NCI-H1694 treated with DMSO at 0.1 percent for 48 hours (cell line): ENCODE measurements at places on chromosomes 3 and 15.

- no peak for DNase-seq
These were observed 33.6 kb downstream of the AKAP13 start for GRCh38 chr15:85414037-85414436.

- no peak for DNase-seq
These were observed 502.6 kb downstream of the SQOR start for GRCh38 chr15:46137443-46137842.

GRCh38 chr3:123833398-123833785 is 50.7 kb downstream of the MYLK start:
- DNase-seq, result no peak

DNA sequence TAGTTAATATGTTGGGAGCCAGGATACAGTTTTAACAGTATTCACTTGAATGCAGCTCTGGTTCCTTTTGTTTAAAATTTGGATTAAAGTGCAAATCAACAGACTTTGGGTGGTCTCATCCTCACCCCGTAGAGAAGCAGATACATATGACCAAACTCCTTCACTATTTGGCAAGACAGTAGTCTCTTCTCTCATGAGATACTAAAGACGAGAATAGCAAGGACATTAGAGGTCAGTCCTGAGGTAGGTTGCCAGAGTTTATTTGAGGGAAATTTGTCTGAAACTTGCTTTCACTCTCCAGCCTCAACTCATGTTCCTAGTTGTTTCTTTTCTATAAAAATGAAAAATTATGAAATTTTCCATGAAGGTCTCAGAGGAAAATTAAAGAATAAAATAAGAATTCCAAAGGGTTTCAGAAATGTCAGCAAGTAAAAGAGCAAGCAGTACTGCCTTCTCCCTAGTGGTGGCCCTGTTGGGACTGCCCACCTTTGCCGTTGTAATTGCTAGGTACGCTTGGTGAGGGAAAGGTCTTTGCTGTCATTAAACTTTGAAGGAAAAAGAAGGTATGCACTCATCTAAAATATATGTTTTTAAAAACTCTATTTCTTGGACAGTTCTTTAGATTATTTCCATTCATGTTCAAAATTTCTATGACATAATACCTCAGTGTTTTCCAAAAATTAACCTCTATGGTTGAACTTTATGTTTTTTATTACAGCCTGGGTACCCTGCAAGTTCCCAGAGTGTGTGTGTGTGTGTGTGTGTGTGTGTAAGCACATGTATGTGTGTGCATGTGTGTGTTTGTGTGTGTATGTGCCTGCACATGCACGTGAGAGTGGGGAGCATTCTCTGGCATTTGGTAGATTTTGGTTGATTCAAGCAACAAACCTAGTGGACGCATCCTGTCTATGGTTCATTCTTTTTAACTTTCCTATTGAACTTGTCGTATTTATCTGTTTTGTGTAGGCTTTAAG is 111.4 kb downstream of the CMSS1 start:
- DNase-seq, result no peak

DNA sequence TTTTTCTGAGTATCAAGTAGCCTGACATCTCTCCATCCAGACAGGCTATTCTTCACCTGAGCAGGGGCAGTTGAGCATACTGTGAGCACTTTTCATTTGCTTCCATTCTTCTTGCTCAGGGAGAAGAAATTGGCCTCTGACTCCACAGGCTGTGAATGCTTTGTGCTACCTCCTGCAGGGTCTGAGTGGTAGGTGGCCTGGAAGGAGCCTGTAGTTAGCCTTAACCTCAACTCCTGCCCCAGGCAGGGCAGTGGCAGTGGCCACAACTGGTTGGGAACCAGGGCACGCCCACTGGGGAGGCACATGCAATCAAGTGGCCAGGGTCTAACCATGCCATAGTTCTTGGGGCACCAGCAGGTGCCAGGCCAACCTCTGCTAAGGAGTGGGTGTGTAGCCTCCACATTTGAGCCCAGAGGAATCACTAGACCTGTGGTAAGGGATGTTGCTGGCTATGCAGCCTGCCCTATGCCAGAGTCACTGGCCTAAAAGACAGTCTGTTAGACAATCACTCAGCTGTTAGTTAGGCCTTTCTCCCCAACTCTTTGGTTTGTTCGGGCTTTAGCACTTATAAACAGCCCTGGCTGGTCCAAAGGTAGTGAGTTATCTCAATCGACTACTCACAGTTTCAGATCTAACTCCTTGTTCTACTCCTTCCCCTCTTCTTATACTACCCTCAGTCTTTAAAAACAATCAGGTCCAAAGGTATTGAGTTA is 7.4 kb downstream of the C3orf62 start:
- DNase-seq, result no peak

GRCh38 chr3:139836698-139837464 is 98.1 kb upstream of the CLSTN2 start:
- DNase-seq, result peak; percentile 16

DNA sequence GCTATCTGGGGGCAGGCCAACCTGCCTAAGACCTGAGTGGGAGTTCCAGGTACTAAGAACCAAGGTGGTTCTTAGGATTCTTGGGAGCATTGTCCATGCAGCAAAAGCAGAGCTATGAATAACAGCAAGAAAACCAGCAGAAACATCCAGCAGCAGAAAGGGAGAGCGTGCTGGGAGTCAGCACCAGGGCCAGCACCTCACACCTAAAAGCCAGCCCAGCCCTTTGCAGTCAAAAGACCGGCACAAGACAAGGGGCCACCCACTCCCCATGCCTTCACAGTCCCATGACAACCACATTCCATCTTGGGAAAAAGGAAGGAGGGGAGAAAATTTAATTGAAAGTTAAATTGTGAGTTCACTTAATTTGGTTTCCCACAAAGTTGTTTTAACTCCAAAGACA is 364.9 kb downstream of the AGBL1 start:
- DNase-seq, result no peak

GRCh38 chr3:171825222-171825828 is 15.0 kb upstream of the PLD1 start:
- DNase-seq, result no peak

DNA sequence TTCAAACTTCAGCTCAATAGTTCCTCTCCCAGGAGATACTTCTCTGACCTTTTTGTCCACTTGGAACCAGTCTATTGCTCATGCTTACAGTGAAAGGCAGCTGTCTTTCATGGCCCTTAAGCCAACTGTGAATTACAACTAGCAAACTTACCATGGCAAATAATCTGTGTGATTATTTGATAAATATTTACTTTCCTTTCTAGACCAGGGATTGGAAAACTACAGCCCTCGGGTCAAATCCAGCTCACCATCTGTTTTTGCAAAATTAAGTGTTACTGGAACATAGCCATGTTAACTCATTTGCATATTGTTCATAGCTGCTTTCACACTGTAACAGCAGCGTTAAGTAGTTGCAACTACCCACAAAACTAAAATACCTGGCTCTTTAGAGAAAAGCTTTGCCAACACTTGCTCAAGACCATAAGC is 289.1 kb upstream of the MCTP2 start:
- DNase-seq, result peak; percentile 69
